ENCODE measurements at places on chromosomes 1 and 21.

DNA sequence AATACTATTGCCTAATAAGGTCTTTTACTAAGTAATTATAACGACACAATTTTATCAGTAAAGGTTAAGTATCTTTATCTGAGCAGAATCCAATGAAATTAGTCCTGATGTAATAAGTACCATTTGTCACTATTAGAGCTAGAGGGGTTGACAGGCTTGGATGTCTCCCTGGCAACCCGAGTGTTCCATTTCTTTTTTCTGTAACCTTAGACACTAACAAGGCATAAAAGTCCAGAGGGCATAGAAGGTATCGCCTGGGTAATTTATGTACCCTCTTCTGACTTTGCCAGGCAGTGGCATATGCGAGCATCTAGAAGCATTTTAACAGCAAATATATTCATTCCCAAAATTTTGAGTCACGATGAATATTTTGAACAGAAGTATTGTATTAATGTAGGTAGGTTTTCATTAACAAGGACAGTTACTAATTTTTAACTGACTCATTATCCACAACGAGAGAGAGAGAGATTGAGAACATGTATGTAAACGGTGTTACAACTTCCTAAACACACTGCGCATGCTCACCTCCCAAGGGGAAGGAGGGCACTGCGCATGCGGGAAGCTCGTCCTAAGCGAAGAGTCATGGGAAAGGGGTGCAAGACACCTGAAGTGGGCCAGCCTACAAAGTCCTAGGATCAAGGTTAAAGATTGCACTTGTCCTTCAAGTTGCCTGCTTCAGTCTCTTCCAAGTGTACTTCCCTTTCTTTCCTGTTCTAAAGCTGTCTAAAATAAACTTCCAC, 423.9 kb downstream of the DSCAM start:
- DNase-seq = peak; percentile 10

GRCh38 chr1:235169986-235170385, 8.9 kb upstream of the RBM34 start:
- DNase-seq = no peak

DNA sequence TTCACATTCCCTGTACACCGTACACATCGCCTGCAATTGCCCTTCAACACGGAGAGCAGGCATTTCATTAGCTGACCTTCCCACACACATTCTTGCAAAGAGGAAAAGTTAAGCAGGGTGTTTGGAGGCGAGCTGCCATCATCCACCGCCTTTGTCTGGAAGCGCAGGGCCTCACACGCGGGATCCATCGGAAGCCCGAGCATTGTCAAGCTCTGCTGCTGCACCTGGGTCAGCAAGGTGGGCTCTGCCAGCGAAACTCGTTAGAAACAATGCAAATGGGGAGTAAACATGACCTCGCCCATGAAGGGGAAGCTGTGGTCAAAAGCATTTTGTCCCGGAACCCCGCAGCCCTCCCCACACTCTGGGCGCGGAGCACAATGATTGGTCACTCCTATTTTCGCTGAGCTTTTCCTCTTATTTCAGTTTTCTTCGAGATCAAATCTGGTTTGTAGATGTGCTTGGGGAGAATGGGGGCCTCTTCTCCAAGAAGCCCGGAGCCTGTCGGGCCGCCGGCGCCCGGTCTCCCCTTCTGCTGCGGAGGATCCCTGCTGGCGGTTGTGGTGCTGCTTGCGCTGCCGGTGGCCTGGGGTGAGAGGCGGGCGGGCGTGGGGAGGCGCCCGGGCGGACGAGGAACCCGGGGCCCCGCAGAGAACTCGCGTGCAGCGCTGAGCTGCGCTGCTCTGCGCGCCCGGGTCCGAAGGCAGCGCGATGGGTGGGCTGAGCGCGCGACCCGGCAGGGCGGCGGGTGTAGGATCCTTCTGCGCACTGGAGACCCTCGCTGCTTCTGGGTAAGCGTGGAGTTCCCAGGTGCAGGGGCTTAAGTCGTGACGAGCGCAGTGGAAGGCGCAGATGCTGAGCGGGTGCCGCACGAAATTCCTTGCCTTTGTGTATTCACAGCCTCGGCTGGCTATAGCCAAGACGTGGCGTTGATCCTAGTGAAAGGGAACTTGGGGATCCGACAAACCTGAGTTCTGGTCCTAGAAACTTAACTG, at the start of gene CR1:
Gene CR1 (plus strand): TSS at position 357 of the 992 bp plus-strand sequence. CDS start 111 bp downstream, at position 468.
- DNase-seq = peak; percentile 10

- no peak for DNase-seq
Measured at GRCh38 chr1:153260585-153261280, 1.2 kb downstream of the LORICRIN start.

DNA sequence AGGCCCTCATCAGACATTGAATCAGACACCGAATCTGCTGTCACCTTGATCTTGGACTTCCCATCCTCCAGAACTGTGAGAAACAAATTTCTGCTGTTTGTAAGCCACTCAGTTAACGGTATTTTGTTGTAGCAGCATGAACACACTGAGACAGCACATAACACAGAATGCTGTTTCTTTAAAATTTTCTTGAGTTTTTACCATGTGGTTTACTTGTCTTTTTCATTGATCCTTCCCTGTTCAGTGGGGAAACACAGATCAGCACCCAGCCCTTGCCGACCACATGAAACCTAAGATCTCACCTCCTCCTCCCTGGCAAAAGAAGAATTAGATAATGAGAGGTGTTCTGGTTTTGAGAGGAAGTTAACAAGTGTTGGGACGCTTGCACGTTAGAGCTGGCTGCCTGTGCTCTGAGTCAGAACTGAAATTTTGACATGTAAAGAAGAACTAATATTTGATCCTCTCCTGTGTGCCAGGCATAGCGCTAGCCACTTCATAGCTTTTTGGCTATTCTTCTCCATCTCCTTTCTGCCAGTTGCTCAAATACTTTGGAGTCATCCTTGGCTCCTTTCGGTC, 179.6 kb downstream of the DHRS3 start:
- no peak for DNase-seq

GRCh38 chr1:172414331-172414730, 6.2 kb upstream of the C1orf105 start:
- DNase-seq = no peak

GRCh38 chr1:16321176-16321867, 31.0 kb downstream of the FBXO42 start:
- no peak for DNase-seq

DNA sequence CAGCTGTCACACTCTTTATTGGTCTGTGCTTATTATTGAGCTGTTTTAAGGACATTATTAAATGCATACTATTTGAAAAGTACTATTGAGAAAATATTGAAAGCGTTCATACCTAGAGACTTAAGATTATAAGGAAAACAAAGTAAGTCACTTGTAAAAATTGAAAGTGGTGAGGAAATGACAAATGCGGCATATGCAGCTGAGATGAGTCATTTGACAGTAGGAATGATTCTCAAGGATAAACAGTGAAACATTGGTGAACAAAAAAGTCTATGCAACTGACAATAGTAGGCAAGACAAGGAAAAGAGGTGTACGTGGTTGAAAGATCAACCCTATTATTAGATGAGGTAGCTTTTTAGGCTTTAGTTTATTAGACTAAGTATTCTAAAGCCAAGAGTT, 82.6 kb upstream of the MAP10 start:
- DNase-seq = no peak

- no peak for DNase-seq
Measured at GRCh38 chr1:1272341-1273208, 1.1 kb downstream of the UBE2J2 start.

GRCh38 chr1:225694151-225694603, 41.3 kb upstream of the ENAH start:
- no peak for DNase-seq

GRCh38 chr1:57063406-57064125, 97.8 kb upstream of the C8B start:
- no peak for DNase-seq

- DNase-seq = no peak
Measured at GRCh38 chr1:229011022-229011421, 259.9 kb upstream of the RAB4A start.

DNA sequence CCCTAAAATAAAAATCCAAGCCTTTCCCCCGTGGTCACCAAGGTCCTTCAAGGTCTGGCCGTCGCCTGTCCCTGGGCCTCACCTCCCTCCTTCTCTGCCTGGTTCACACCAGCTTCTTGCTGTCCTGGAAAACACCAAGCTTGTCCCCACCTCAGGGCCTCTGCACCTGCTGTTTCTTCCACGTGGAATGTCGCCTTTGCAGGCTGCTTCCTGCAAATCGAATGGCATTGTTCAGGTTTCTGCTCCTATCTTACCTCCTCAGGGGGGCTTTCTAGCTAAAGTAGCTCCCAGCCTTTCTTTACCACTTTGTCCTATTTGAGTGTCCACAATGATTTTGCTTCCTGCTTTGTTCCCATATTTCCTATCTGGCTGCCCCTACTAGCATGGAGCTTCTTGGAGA, 3.3 kb upstream of the CASZ1 start:
- DNase-seq = no peak

GRCh38 chr1:209150114-209150513, 433.4 kb upstream of the CAMK1G start:
- no peak for DNase-seq

DNA sequence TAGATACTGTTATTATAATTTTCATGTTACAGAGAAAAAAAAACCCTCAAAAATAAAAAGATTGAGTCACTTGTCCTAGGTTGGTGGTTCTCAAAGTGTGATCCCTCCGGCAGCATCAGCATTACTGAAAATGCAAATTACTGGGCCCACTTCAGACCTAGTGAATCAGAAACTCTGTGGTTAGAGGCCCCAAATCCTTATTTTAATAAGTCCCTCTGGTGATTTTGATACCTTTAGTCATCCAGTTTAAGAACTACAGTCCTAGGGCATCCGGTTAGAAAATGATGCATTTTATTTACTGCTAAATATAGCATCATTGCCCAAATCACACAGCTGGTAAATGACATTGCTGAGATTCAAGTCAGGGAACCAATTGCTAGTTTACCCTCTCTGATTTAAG, 203.7 kb upstream of the RUNX1 start:
- no peak for DNase-seq

- no peak for DNase-seq
Measured at GRCh38 chr1:47395433-47395832, 20.7 kb upstream of the FOXE3 start.

DNA sequence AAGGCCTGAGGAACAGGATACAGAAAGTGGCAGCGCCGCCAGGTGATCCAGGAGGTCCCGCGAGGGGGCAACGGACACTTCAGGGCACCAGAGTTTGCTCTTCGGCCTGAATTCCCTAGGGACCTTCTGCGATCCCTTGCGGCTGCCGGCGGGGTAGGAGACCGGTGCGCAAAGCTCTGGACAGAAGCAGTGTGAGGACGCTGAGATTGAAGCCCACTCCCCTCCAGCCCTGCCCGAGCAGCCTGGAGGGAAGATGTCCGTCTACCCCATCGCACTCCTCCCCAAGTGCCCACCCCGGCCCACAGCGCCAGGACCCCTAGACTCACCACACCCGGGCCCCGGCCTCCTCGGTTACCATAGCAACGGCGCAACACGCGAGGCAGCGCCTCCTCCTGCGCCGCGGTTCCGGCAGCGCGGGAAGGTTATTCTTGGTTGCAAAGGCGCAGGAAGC, at the start of gene ANKRD45:
Gene ANKRD45 (minus strand): TSS at position 361 of the 451 bp plus-strand sequence. CDS start 10,433 bp downstream, outside the sequence.
- DNase-seq = peak; percentile 63

GRCh38 chr1:55559161-55559611, 344.0 kb upstream of the USP24 start:
- DNase-seq = no peak

DNA sequence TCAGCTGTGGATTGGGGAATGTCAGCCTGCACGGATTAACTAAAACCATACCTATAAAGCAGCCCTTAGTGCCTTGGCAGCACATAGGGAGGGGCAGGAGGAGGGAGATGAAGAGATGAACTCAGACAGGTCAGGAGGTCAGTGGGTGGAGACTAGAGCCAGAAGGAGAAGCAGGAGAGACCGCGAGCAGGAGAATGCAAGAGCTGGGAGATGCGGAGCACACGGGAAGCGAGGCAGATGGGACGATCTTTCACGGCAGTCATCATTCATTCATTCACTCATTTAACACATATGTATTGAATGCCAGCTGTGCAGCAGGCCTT, 41.9 kb downstream of the NEK2 start:
- peak; percentile 42 for DNase-seq

DNA sequence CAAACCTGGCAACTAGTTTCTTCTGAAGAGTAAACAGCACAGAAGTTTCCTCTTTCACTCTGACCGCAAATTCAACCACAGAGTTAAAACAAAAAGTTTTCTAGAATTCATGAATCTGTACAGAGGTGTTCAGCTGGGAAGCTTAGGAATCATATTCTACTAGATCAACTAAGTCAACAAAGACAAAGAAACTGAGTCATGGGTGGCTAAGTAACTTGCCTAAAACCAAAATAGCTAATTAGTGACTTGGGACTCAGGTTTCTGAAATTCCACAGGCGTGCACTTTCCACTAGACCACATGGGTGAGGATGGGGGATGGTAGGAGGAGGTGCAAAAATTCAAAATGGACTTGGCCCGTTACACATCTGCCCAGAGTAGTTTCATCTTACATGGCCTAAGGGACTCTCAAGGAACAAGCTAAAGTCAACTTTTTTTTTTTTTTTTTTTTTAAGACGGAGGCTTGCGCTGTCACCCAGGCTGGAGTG, 25.8 kb downstream of the PTPN14 start:
- DNase-seq = no peak

GRCh38 chr1:4416189-4416588, 238.2 kb upstream of the AJAP1 start:
- no peak for DNase-seq

DNA sequence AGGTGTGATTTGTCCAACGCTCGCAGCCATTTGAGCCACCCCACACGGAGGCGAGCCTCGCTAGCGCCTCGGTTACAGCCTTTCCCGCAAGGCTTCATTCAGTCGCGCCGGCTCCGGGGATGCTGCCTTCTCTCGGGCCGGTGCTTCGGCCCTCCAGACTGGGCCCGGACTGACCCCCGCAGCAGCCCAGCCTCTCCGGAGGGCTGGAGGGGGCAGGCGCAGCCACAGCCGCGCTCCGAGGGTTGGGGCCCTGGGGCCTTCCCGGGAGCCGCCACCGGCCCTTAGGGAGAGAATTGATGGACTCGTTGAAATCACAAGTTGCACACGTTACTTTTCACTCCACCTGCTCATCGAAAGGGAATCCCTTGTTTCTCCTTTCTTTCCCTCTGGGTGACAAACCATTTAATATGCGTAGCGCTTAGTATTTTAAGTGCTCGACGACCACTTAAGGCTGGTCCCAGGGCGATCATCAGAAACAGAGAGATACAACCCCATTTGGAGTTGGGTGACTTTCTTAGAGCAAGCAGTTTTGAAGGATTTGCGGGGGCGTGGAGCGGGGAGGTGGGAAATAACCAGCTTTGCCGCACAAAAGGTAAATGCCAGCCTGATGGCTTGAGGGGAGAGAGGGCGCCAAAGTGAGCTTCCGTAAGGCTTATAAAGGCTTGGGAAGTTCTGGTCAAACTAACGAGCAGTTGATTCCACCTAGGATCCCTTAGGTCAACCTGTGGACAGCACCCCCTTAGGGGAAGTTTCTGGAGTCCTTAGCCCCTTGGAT, 24.6 kb upstream of the ENAH start:
- DNase-seq = no peak

- DNase-seq = no peak
Measured at GRCh38 chr1:109929170-109929569, 18.5 kb downstream of the CSF1 start.
